Activated CD4-positive, alpha-beta T cell treated with anti-CD3 and anti-CD28 coated beads for 4 hours (primary cell): ENCODE measurements at places on chromosomes 2 and 18.

GRCh38 chr2:142868229-142868762 is 9.2 kb upstream of the KYNU start:
- DNase-seq: no peak

DNA sequence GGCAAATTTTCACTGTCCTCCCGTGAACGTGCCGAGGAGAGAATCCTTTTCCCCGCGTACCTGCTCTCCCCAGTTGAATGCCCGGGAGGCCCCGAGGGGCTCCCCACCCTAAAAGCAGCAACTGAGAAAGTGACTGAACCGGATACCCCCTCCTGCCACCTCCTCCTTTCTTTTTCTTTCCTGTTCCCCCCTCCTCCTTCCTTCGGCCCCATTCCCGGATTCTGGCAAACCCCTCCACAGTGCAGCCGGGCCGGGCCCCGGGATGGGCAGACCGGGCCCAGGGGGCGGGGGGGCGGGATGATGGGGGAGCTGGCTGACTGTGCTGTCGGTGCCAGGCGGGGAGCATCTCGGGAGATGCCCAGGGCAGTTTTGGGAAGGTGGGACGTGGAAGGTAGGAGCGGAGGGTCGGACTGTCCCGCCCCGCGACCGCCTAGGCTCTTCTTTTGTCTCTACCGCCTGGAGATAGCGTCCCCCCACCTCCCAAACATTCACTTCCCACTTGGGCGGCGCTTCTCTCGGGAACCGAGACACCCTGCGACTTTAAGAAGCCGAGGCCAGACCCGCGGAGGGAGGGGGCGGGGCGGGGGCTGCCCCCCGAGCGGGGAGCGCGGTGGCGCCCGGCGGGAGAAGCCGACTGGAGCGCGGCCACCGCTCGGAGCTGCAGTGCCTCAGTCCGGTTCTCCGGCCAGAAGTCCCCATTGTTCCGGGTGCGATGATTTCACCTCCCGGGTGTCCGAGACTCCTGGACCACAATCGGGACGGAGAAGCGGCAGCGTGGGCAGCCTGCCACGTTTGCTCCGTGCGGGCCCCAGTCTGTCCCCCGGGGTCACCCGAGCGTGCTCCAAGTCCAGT is 8.2 kb downstream of the DLX2 start:
- no peak for DNase-seq

GRCh38 chr2:113217455-113218282 is 43.9 kb downstream of the PSD4 start:
- DNase-seq: no peak

DNA sequence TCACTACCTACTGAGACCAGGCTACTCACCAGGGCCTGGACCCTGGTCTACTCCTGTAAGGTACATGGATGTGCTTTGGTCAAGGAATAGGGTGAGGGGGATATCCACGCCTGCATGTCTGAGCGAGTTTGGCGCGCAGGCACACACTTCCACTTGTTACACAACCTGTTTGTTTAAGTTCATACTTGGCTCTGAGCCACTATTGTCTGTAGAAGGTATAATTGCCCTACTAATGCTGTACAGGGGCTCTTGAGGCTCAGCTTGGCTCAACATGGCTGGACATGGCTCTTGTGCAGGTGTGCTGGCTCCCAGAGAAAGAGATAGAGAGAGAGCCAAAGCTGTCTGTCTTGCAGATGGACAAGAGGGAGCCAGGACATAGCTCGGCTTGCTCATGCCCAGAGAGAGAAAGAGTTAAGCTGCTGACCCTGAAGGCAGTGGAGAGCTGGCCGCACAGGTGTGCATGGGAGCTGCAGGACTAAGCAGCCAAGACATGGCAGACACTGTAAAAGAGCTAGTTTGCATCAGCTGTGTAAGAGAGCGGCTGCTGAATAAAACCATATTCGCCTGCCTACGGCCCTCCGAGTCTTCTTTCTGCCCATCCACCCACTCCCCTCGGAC is 35.2 kb downstream of the NPPC start:
- DNase-seq: no peak

DNA sequence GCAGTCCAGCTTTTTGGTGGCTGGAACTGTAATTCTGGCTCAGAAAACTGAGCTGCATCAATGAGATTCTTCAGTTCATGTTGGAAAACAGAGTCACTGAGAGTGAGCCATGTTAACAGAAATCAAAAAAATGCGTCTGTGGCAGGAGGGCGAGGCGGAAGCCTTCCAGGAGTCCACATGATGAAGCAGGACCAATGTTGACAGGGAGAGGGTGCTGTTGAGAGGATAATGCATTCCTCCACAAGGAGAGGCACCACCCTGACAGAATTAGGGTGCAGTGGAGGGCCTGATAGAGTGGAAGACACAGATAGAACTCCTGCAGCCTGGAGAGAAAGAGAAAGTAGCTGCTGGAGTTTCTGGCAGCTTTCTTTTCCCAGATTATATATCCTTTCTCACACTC is 111.5 kb downstream of the MGAT5 start:
- no peak for DNase-seq

GRCh38 chr2:100302585-100302892 is 19.8 kb downstream of the LONRF2 start:
- DNase-seq: no peak

- no peak for DNase-seq
These were observed 221.7 kb upstream of the SH3BP4 start for GRCh38 chr2:234730066-234730640.

DNA sequence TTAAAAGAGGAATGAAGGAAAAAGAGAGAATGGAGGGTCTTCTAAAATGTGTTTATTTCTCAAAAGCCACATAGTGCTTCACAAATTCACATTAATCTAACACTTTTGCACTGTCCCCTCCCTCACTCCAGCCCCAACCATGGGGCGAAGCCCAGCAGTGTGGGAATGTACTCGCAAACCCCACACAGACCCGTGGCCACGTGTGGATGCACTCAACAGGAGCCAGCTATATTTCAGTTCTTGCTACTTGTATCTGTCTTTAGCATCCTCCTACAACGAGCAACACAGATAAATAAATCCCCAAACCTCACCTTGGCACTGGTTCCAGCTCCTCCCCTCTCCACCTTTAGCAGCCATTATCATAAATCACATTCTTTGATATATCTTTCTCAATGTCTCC is 91.9 kb upstream of the TMEM200C start:
- DNase-seq: no peak

- DNase-seq: no peak
These were observed 70.4 kb downstream of the ALPK2 start for GRCh38 chr18:58558471-58558870.

DNA sequence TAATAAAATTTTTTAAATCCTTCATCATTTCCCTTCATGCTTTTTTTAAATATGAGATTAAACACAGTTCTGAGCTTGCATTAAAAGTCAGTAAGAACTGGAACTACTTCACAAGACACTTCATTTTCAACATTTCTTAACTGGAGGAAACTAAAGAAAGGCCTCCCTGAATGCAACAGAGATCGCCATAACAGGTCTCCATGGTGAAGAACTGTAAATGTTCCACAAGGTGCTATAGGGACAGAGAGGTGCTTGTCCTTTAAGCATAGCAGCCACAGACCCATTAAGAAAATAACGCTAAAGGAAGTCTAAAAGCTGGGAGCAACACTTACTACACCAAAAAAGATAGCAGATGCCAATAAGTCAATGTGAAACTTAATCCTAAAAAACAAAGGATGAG is 8.5 kb downstream of the STAM2 start:
- no peak for DNase-seq
